Keratinocyte (primary cell): ENCODE measurements at places on chromosomes 2 and 18.
A peak's percentile ranks its signal among the peaks of the same experiment; 100 is the strongest.

DNA sequence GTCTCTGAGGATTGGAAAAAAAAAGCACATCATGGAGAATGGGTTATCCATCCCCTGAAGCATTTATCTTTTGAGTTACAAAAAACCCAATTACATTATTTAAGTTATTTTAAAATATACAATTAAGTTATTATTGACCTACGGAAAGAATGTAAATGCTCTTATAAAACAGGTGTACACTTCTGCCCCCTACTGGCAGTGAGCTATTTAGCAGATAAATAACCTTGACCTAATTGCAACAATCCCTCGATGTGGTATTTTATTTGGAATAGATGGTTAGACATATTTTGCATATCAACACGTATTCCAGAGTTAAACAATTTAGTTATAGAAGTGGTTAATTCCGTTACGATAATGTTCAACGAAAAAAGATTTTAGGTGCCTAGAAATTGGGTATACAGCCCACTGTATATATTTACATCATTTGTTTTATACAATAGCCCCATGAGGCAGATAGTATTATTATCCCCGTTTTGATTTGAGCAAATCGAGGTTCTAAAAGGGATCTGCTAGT lies 9.1 kb upstream of the DAW1 start:
- DNase-seq: peak; percentile 50

DNA sequence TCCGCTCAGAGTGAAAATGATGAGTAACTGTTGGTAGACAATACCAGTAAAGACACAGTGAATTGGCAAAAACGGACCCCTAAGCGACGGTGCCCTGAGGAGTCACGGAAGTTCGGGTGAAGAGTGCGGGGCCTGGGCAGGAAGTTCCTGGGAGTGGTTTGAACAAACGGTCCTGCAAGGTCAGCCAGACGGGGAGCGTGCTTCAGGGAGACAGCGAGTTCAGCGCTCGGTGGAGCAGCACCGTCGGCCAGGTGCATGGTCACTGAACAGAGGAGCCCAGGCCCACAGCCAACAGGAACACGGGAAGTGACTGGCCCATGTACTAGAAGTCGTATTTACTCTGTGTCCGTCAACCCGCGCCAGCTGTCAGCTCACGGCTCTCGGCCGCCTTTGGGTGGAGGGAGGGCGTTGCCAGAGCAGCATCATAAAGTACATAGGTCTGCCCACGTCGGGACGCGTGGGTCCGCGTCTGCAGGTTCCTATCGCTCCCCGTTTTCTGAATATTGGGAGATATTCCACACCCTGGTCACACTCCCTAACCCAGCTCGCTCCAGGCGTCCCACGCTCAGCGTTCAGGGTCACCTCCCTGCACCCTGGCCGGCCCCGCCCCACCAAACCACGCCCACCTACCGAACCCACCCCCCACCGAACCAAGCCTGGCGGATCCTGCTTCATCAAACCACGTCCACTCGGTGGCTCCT lies 75.6 kb upstream of the UXS1 start:
- no peak for DNase-seq

DNA sequence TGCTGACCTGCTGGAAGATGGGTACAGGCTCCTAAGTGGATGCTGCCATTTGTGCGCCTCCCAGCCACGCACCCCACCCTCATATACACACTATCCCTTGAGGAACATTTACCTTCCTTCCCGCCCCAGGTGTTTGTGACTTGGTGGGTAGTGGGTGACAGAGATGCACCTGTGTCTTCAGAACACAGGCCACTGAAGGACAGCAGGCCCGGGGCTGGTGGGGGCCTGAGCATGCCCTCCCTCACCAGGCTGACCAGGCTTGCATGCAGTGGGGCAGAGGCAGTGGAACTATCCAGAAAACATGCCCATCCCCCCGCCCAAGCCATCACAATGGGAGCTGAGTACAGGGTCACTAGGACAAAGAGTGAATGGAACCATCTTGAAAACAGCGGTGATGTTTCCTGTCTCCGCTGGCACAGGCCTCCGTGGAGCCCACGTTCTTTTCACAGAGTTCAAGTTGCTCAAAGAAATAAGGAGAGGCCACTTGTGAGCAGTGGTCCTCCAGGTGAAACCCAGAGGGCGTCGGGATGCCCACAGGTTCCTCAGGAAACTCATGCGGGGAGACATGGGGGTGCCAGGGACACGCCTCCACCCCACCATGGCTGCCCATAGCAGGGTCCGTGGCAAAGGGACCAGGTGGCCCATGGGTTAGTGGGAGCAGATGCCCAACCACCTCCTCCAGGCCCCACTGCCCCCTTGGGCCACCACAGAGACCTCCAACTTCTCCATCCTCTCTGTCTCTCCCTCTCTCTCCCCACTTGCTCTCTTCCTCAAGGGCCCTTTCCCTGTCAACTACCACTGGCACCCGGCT lies 90.9 kb downstream of the MALT1 start:
- no peak for DNase-seq

DNA sequence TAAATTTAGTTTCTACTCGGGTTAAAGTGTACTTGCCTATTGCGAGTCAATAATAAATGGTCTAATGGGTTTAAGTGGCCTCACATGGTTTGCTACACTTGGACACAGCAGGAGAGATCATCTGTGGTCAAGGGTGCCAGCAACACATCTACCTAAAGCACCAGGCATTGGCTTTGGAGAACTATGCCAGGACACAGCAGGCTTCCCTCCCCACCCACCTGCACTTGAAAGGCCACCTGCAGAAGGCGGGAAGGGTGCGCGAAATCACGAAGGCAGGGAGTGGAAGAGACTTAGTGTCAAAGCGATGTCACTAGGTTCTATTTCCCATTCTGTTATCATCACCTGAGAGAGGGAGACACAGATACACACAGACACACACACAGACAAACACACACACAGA lies 44.5 kb downstream of the MYT1L start:
- no peak for DNase-seq
